Putamen (tissue), 1 donor: ENCODE measurements at places on chromosomes 6 and 20.

DNA sequence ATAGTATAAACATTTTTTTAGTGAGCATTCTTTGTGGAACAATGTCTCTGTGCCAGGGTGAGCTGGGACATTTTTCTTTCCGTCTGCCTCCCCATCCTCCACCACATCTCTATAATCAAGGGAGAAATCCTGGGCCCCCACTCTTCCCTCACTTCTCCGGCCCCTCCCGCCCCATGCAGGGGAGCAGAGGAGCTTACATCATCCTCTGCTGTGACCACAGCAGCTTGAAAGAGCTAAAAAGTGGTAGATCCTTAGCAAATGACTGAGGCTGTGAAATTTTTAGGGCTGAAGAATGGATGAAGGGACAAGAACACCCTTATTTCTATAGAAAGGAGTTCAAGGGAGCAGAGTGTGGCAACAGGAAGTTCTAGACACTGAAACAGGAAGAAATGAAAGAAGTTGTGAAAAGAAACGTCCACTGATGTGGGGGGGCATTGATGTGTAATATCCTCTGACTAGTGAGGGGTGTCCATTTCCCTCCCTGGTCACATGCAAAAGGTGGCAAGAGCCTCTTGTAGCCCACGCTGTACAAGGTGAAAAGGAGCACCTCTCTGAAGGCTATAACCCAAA lies 380.3 kb upstream of the JARID2 start:
- no peak for DNase-seq

- no peak for DNase-seq
These were observed 15.1 kb upstream of the PPP1R16B start for GRCh38 chr20:38790200-38791053.

- DNase-seq, result no peak
These were observed 22.8 kb upstream of the MEI4 start for GRCh38 chr6:77630014-77630413.

- no peak for DNase-seq
These were observed 314.1 kb upstream of the SGK1 start for GRCh38 chr6:134632024-134632423.

DNA sequence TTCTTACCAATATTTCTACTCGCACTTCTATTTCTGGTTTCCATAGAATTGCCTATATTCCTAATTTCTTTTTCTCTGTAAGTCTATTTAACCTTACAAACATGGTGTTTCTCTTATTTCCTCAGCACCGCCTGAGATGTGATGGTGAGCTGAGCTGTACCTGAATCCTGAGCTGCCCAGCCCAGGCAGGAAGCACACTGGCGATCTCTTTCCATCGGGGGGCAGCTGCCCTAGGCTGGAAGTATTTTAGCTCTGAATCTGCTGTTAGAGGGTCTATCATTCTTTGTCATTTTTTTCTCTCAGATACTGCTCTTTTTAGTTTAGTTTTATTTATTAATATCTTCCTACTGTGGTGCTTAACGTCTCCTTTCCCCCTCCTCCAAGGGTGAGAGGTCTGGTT lies 173.4 kb upstream of the SLC35B3 start:
- no peak for DNase-seq

DNA sequence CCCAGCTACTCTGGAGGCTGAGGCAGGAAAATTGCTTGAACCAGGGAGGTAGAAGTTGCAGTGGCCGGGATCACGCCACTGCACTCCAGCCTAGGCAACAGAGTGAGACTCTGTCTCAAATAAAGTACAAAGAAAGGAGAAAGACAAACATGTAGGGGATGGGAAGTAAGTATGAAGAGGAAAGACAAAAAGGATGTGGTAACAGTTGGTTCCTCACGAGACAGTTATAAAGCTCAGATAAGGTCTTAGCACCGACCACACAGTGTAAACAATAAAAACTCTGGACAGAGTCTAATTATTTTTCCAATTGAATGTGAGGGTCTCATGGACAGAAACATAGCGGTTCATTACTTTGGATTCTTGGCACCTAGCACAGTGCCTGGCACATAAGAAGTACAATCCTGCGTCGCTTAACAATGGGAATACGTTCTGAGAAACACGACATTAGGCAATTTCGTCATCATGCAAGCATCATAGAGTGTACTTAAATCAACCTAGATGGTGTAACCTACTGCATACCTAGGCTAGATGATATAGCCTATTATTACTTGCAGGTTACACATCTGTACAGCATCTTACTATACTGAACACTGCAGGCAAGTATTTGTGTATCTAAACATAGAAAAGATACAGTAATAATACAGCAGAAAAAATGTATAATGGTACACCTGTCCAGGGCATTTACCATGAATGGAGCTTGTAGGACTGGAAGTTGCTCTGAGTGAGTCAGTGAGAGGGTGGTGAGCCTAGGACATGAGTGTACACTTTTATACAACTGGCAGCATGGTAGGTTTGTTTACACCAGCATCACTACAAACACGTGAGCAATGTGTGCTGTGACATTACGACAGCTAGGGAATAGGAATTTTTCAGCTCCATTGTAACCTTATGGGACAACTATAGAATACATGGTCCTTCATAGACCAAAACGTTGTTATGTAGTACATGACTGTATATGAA lies 38.2 kb downstream of the MBOAT1 start:
- DNase-seq, result no peak

DNA sequence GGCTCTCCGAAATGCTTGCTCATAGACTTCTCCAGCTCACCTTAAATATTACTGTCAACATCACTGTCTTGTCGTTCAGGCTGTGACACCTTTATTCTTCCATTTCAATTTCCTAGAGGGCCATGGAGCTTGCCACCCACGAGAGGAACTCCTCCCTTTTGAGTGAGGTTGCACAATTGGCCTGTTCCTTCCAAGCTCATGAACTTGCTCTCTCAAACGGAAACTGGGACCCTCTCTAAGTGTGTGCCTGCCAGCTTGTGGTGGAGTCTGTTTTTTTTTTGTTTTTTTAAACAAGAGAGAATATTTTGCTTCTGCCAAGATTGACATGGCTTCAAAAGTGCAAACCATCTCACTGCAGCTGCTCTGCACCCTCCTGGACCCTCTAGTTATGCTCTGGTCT lies 19.3 kb upstream of the IYD start:
- DNase-seq, result no peak

GRCh38 chr20:53981752-53982437 lies 88.5 kb downstream of the BCAS1 start:
- DNase-seq, result no peak

GRCh38 chr6:11537229-11538051 lies at the start of gene TMEM170B:
TMEM170B (plus strand) TSS chr6:11537749; CDS start chr6:11538278, 529 bp downstream.
- peak; percentile 98 for DNase-seq
